Activated CD8-positive, alpha-beta T cell treated with anti-CD3 and anti-CD28 coated beads for 36 hours (primary cell): ENCODE measurements at places on chromosomes 2 and 18. TPM values are rescaled to one million over a fixed set of nuclear protein-coding genes. Genes with fewer than 3 reads are reported as not detected.

DNA sequence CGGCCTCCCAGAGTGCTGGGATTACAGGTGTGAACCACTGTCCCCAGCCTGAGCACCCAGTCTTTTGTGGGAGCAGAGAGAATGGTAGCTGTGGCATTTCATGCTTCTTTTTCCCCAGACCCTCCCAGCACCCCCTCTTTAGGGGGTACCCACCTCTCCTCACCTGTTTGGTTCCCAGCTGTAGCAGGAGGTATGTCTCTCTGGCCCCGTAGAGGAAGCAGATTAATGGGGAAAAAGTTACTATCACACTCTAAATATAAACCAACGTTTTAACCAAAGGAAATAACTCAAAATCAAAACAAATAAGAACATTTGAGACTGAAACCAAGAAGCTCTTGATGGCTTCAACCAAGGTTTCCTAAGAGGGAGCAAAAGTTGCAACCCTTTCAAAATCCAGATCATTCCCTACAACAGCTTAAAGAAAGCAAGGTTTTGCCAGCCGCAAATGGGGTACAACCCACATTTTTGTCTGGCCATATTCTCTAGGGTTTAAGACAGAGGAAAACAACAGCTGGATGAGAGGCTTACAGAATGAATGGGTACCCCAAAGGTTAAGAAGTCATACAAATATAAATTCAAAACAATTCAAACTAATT lies 8.0 kb downstream of the RNF125 start:
- no peak for DNase-seq

DNA sequence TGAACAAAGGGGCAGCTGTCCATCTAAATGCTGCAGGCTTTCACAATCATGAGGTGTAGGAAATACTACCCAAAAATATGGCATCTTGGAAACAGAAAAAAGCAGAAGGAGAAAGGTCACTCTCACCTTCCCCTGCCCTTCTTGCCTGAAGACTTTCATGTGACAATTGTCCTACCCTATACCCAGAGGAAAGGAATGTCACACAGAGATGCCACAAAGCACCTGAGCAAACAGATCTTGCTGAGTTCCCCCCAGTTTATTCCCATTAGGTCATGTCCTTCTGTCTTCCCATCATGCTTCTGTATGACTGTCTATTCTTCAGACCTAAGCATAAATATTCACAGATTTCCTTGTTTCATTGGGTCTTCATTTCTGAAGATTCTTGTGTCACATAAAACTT lies 116.6 kb upstream of the MSH6 start:
- no peak for DNase-seq

DNA sequence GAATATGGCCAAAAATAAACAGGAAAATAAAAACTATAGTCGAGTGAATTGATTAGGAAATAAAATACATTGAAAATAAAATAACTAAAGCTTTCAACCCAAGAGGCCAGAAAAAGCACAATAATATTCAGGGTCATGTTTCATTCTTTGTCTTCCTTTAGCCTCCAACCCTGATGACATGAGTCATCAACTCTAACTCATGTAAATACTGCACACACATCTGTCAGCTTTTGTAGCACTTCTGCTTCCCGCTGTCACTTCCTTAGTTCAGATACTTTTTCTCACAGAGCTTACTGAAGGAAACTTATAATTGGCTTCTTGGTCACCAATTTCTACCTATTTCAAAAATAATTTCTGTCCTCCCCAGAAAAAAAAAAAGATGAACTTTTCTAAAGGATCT lies 112.8 kb downstream of the UPP2 start:
- DNase-seq, result no peak

- DNase-seq, result no peak
Observed at GRCh38 chr2:73897934-73898333, 5.1 kb downstream of the ACTG2 start.

Gene UGT1A5
- total RNA-seq, result not detected

Gene AQP12B
- not detected for total RNA-seq

Gene ERBB4
- total RNA-seq, result not detected

GRCh38 chr2:8177566-8177965 lies 504.3 kb upstream of the ID2 start:
- no peak for DNase-seq

GRCh38 chr18:49751427-49752094 lies 61.8 kb downstream of the ACAA2 start:
- DNase-seq, result peak; percentile 13

Gene CRYGC
- total RNA-seq, result not detected

- DNase-seq, result no peak
Observed at GRCh38 chr2:49288902-49289700, 134.8 kb upstream of the FSHR start.

Gene GALNT14
- 1.9 TPM for total RNA-seq

Gene IL36RN
- not detected for total RNA-seq

DNA sequence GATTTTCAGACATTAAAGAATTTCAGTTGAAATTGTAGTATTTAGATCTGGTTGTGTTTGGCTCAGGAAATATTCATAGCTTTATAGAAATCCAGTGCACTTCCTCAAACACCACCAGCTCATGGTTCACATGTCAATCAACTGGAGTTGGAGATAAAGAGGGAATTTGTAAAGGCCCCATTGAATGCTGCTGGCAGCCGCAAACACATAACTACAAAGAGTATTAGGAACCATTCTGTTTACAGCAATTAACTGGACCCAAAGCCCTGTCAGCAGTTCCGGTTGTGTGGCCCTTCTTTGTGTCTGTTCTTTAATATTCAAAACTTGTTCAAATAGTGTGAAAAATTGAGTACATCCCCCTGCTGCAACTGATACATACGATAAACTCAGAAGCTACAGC lies 107.4 kb upstream of the LRRTM4 start:
- DNase-seq, result no peak

Gene FAM161A
- total RNA-seq, result 6.6 TPM

DNA sequence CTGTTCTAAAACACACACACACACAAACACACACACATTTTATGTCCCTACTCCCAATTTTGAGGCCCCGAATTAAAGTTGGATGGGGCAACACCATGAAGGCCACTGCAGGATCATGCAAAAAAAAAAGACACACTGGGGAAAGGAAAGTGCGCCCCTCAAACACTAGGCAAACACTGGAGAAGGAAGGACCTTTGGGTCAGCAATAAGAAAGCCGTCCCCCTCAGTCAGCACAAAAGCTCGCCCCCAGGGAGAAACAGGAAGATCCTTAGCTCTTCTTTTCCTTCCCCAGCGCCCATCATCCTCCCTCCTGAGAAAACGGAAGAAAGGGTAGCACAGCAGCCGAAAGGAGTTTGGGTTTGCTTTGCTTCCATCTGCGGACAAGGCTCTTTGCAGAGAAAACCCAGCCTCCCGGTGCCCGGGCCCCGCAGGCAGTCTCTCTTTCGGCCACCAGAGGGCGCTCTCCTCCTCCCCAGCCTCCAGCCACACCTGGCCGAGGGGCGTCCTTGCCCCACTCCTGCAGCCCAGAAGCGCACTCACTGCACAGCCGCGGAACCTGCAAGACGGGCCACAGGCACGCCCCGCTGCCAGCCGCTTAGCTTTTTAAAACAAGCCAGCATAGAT lies 248.5 kb downstream of the CDH20 start:
- DNase-seq, result peak; percentile 73

Gene RAB11FIP5
- 9.0 TPM for total RNA-seq

DNA sequence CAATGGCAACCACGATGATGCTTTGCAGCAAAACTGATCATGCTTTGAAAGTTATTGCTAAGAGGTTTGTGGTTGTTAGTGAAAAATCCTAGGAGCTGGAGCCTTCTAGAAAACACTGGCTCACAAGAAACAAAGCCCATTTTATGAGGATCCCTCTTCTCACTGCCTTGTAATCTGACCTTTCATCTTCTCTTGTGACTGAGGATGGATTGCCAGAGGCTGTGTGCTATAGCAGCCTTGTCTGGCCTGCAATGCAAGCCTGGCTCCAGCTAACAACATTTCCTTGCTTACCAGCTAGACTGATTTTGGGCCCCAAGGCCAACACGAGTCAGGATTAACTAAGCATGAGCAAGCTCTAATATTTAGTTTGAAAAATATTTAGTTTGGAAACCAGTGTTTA lies 13.1 kb downstream of the PIEZO2 start:
- DNase-seq, result no peak

- peak; percentile 60 for DNase-seq
Observed at GRCh38 chr2:216142540-216142939, 33.4 kb downstream of the XRCC5 start.

- no peak for DNase-seq
Observed at GRCh38 chr18:49340446-49340845, 120.0 kb downstream of the DYM start.

DNA sequence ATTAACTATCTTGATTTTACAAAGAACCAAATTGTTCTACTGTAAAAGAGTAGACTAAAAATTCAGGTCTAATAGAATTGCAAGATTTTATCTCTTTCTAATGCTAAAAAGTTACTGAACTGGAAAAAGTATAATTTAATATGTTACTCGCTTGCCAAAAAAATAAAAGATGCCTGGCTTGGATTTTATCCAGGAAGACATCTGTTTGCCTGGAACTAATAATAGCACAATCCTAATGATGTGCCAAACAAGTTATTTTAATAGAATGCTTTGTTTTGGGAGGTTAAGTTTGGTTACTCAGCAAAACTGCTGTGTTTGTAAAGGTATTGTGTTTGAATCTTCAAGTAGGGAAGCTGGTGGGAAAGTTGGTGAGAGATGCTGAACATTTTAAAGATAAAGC lies 19.4 kb upstream of the ZSWIM2 start:
- DNase-seq, result no peak

Gene RTP5
- 0.22 TPM for total RNA-seq

GRCh38 chr2:101371636-101372035 lies 15.7 kb downstream of the CREG2 start:
- DNase-seq, result no peak

GRCh38 chr2:239304533-239305221 lies 96.1 kb downstream of the HDAC4 start:
- no peak for DNase-seq

DNA sequence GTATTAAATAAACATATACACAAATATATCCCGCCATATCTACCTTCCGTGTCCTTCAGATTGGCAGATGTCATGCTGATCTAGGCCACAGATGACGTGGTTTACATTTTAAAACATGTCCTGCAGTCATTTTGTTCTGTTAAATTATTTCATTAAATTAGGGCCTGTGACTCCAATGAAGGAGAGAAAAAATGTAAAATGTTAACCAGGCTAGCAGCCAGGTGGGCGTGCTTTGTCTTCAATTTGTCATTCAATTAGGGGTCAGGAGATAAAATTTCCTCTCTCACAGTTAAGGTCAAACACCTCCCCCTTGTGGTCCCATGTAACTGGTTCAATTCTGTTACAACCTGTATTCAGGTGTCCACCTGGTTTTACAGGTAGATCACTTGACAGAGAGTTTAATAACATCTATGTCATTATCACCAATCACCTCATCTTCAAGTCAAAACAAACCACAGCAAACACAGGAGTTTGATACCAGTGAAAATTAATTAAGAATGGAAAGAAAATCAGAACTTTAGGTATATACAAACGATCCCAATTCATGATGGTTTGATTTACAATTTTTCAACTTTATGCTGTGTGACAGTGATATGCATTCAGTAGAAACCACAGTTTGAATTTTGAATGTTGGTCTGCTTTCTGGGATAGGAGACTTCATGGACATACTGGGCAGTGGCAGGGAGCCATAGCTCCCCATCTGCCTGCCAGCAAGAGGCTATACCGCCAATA lies 339.4 kb downstream of the CMPK2 start:
- DNase-seq, result no peak

DNA sequence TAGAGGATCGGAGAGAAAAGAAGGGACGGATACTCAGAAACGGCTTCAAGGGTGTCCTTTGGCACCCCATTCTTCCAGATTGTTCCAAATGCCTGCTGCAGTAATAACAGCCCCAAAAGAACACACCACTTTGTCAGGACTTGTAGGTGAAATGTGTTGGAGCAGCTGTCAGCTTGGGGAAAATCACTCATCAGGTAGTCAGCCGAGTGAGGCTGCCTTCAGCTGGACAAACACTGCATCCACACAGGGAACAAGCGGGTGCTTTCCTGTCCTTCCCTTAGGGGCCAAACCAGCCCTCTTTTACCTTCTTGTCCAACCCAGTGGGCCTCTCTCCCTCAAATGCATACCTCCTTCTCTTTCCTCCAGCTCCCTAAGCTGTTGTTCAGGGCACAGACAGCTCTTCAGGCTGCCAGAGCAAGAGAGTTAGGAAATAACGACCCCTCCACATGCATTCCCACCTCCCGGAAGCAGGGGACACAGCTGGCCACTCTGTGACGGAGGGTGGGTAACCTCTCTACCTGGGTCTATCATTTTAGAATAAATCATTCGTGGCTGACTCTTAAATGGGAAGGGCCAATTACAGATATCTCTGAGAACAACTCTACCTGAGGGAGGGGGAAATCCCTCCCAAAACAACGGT lies 48.1 kb downstream of the BCL11A start:
- no peak for DNase-seq

DNA sequence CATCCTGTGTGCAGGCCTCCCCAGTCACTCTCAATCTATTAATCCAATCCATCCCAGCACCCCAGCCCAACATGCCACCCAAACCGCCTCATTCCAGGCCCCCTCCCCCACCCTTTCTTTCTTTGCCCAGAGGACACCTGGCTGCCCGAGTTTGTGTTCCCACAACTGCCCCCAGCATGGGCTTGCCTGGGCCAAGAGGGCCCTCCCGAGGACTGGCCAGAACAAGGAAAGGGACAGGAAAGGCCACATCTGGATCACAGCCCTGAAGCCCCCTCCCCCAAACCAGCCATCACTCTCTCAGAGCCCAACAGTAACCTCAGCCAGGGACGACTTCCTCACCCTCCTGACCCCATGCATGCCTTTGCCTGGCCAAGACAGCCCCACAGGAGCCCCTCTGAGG lies 1.2 kb downstream of the TNS1 start:
- no peak for DNase-seq

Gene LYG2
- total RNA-seq, result not detected

- DNase-seq, result no peak
Observed at GRCh38 chr2:120758181-120759144, 22.8 kb downstream of the GLI2 start.

GRCh38 chr2:28821295-28821958 lies 10.8 kb downstream of the SPDYA start:
- peak; percentile 77 for DNase-seq

Gene C2orf49
- total RNA-seq, result 22.3 TPM

Gene DGKD
- 99.5 TPM for total RNA-seq

DNA sequence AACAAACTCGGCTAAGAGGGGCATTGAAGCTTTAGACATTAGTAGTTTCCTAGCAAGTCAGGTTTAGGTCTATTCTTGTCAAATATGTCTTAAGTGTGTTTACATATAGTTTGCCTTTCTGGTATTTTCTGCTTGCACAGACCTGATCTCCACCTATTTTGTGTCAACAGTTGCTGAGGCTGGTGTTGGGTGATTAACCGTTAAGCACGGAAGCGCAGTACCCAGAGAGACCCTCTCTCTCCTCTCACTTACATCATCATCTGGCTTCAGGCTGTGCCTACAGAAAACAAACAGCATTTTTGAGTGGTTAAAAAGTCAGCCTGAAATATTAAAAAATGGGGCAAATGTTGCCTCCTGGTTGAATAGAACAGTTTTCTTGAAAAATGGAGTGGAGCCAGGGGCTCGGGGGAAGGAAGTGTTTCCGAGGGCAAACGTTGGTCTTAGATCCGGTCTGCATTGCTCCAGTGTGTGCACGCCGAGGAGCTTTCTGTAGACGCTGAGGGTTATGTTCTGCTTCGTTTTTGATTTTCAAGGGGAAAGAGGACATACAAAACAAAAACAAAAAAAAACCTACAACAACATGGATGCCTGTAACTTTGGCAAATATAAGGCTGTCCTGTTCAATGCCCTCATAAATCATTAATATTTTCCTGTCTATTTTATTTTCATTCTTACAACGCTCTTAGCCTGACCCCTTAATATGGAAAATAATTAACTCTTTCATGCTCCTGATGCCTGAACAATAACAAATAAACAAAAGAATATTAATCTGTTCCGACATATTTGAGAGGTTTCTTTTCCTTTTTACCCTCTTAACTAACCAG lies 120.8 kb downstream of the MEIS1 start:
- no peak for DNase-seq
